NCI-H2081 (cell line): ENCODE measurements at places on chromosomes 2 and 18.

- no peak for DNase-seq
Observed at GRCh38 chr2:85908506-85908905, 19.7 kb upstream of the ST3GAL5 start.

- no peak for DNase-seq
Observed at GRCh38 chr2:171964308-171964707, 35.4 kb upstream of the METAP1D start.

DNA sequence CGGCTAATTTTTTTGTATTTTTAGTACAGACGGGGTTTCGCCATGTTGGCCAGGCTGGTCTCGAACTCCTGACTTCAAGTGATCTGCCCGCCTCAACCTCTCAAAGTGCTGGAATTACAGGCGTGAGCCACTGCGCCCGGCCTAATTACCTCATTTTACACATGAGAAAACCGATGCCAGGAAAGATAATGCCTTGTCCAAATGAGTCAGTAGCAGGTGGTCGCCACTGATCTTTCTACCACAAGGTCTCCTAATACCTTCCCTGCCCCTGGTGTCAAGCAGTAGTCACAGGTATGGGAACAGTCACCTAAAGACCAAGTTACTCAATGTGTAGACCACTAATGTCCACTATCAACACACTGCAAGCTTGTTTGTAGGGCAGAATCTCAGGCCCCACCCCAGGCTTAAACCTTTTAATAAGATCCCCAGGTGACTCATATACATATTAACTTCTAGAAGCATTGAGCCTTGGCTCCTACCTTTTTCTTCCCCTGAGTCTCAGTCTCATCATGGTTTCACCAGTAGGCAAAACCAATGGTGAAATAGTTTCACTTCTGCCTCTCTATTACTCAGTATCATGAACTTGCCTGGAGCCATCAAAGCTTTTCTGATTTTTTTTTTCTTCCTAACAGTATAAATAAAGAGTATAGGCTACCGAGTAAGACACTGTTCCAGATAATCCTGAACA lies 6.9 kb upstream of the EPB41L5 start:
- DNase-seq: no peak

DNA sequence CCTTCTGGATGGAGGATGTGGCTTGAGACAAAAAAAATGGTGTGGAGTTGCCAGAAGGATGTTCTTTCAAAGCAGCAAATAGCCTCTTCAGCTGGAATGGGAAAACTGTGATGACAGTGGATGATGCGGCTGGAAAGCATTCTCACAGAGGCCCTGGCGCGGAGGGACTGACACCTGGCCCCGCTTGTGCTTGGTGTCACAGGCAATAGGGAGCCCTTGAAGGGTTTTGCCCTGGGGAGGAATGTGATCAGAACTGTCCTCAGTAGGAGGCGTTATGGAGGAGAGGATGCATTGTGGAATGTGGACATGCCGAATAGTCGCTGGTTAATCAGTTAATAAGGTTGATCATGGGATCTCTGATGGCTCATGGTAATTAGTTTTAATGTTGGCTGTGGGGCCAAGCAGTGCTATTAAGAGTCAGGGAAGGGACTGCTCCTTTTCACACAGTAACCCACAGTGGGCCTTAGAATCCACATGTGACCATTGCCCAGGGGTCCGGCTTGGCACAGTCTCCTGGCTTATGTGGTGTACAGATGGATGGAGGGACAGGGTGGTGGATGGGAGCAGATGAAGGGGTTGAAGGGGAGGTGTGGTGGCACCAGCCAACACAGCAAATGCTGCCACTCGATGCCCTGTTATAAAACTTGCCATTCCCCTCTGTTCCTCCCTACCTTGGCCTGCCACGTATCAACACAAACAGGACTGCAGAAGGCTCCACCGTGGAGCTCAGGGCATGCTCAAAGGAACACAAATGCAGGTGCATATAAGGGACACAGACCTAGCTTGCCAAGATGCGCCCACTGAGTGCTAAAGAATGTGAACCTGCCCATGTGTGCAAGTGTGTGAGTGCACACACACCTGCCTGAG lies 71.7 kb downstream of the CIB4 start:
- no peak for DNase-seq

GRCh38 chr2:66567729-66568128 lies 132.8 kb downstream of the MEIS1 start:
- DNase-seq: no peak

GRCh38 chr2:54619660-54620231 lies 103.7 kb upstream of the EML6 start:
- DNase-seq: no peak

- DNase-seq: no peak
Observed at GRCh38 chr2:128536925-128537620, 218.4 kb upstream of the HS6ST1 start.

DNA sequence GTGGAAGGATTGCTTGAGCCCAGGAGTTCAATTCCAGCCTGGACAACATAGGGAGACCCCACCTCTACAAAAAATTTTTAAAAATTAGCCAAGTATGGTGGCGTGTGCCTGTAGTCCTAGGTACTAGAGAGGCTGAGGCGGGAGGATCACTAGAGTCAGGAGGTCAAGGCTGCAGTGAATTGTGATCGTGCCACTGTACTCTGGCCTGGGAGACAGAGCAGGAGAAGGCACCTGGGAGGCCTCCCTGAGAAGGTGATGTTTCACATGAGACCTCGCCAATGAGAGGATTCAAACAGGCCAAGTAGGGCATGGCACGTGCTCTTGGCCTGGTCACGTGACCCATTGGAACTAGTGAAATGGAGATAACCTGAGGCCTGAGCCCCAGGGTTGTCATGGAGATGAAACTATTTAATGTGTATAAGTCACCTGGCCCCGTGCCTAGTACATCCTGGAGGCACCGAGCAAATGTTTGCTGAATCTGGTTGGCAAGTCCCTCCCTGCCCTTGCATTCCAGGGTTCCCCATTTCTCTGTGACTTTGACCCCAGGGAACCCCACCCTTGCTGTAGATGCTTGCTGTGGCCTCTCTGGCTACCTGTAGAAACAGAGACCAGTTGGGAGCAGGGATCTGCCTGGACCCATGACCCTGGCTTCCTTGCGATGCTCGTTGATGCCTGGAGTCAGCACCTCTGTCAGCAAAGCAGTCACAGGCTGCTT lies 26.1 kb upstream of the ROCK2 start:
- peak; percentile 31 for DNase-seq

DNA sequence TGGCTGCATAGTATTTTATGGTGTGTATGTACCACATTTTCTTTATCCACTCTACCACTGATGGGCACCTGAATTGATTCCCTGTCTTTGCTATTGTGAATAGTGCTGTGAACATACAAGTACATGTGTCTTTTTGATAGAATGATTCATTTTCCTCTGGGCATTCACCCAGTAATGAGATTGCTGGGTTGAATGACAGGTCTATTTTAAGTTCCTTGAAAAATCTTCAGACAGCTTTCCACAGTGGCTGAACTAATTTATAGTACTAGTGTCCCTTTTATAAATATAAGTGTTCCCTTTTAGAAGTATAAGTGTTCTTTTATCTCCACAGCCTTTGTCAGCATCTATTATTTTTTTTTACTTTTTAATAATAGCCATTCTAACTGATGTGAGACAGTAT lies 303.9 kb upstream of the EPHA4 start:
- no peak for DNase-seq

- DNase-seq: no peak
Observed at GRCh38 chr2:43029186-43029585, 197.2 kb downstream of the ZFP36L2 start.

DNA sequence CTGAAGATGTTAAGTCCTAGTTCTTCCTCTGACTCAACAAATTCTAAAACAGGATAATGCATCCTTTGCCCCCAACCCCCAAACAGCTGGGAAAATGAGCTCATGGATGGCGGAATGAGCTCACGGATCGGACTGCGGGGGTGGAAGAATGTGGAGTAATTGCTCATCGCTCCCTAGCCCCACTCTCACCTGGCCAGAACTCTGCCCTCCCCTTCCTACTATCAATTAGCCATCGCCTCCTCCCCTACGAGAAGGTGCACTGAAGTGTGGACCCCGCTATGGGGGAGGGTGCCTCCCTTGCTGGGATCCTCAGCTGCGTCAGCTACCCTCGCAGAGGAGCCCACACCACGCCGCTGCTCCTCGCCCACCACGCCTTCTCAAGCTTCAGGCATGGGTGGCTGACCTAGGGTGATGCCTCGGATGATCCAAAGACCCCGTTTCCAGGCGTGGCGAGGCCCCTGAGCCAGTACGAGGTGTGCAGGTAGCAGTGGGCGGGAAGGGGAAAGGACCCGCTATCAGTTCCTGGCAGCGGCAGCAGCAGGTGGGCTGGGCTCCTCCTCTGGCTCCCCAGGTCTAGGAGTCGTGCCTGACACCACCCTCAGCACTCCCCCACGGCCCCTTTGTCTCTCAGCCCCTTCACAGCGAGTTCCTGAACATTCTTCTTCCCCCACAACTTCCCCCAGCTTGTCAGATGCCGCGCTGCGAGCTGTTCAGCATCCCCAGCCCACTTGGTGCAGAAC lies 82.1 kb upstream of the POMC start:
- DNase-seq: no peak
